ENCODE measurements at places on chromosomes 5 and 9.

DNA sequence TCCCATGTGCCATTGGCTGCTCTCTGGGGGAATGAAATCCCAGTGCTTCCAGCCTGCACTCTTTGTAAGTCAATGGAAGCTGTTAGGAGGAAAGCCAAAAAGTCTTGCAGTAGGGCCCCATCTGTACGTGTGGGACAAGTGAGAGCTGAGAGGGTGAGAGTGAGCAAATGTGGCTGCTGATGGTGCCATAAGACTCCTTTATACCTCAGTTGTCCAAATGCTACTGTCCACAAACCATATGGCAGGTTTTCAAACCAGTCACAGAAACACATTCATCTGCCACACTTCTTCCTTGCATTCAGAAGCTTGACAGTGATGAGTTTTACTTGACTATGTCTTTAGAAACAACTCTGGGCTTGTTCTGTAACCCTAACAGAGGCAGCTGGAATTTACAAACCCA is 543.8 kb downstream of the CSNK1G3 start:
- no peak for DNase-seq

- no peak for DNase-seq
Observed at GRCh38 chr9:4116071-4116581, 183.7 kb downstream of the GLIS3 start.

DNA sequence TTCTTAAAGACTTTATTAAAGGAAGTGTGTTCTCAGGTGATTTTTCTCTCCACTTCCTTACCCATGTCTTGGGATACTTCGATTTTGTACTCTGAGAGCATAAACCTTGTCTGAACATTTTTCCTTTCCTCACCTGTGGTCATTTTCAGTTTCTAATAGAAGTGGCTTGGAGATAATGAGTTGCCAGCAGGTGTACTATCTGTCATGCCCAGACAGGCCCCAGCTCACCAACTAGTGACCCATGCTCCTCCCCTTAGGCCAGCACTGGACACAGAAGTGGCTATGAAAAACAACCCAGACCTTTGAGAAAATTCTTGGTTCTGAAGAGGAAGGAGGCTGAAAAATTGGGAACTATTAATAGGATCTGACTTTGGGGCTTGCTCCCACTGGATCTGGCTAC is 49.2 kb upstream of the SMIM32 start:
- no peak for DNase-seq

- no peak for DNase-seq
Observed at GRCh38 chr9:22158927-22159346, 149.8 kb upstream of the CDKN2B start.

GRCh38 chr5:58075907-58076306 is 384.0 kb downstream of the PLK2 start:
- DNase-seq, result no peak

GRCh38 chr5:91977579-91977978 is 594.5 kb upstream of the ARRDC3 start:
- no peak for DNase-seq

DNA sequence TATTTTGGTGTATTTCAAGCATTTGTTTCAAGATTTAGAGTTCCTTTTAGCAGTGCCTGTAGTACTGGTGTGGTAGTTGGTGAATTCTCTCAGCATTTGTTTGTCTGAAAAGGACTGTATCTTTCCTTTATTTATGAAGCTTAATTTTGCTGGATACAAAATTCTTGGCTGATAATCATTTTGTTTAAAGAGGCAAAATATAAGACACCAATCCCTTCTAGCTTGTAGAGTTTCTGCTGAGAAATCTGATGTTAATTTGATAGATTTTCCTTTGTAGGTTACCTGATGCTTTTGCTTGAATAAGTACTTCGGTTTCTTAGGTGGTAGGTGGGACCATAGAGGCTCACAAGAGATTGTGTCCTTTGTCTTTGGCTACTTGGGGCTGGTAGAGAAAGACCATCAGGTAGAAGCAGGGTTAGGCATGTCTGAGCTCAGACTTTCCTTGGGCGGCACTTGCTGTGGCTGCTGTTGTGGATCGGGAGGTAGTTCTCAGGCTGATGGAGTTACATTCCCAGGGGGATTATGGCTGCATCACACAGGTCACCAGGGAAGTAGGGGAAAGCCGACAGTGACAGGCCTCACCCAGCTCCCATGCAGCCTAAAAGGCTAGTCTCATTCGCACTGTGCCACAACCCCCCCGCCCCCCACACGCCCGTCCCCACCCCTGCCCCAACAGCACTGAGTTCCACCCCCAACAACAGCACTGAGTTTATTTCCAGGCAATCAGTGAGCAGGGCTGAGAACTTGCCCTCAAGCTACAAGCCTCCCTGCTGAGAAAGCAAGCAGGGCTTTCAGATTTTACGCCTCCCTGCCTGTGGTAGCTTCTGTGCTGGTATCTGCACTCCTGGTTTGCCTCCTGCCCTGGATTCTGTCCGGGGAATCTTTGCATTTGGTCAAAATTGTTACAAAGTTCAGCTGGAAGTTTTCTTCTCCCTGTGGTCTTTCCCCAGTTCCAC is 127.1 kb upstream of the GLRA1 start:
- DNase-seq, result no peak

GRCh38 chr9:3526997-3527940 is 1.5 kb upstream of the RFX3 start:
- DNase-seq, result peak; percentile 30

- no peak for DNase-seq
Observed at GRCh38 chr9:106757514-106757913, 105.5 kb upstream of the ZNF462 start.

DNA sequence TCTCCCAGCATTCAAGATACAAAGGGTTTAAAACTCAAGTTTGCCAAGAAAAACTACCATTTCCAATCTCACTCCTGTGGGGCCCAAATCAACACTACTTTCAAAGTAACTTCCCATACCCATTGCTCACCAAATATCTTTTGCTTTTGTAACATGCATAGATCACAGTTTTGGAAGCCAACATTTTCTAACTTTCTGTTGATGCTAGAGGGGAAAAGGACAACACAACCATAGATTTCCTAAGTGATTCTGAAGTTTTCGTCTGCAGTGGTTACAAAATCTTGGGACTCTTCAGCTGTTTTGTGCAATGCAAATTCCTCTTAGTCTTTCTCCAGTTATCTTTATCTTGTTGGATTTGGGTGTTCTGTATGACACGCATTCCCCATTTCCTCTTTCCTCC is 94.1 kb upstream of the PAPPA start:
- DNase-seq, result no peak

DNA sequence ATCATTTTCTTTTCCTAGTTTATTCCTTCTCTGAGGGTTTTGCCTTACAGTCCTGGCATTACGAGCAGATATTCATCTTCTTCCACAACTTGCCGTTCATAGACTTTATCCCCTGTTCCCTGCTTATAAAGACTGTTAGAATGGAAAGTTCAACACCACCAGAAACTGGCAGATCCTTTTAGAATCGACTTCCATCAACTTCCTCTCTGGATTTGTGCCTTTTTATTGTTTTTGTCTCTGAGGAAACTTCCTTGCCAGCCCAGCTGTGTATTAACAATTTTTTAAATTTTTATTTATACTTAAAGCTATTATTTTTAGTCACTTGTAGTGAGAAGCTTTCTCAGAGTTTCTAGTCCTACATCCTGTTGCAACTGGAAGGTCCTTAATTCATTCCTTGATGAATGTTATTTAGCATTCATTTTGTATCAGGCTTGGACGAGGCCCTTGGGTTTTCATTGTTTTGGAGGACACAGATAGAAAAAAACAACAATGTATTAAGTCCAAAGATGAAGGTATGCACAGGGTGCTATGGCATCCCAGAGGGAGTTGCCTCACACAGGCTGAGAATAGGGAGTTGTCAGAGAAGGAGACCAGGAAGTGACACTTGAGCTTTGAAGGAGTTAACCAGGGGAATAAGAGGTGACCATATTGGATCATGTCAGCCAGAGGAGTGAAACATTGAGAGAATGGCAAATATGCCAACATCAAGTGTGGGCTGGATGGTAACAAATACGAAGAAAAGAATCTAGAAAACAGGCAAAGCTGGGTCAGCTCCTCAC is 81.3 kb downstream of the ADAMTSL1 start:
- DNase-seq, result no peak

DNA sequence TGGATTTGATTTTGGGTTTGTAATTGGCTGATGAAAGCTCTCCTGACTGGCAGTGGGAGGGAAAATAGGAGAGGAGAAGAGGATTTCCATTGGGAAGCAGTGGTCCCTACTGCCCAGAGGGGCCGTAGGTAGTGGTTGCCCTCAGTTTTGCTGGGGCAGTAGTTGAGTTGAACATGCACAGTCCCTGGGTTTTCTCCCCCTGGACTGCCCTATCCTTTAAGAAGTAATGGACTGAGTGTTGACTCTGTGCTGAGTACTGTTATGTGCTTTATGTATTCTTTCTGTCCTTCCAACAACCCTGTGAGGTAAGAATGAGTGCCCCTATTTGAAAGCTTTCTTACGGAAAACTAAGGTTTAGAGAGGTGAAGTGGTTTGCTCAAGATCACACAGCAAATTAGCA is 111.2 kb upstream of the RPS23 start:
- no peak for DNase-seq

GRCh38 chr5:139637438-139638089 is 10.6 kb upstream of the CXXC5 start:
- no peak for DNase-seq

- no peak for DNase-seq
Observed at GRCh38 chr5:18745988-18746615, 1111.8 kb downstream of the TAF11L14 start.

GRCh38 chr9:83406921-83407320 is 131.3 kb downstream of the FRMD3 start:
- DNase-seq, result no peak

GRCh38 chr9:82547995-82548394 is 514.9 kb downstream of the RASEF start:
- DNase-seq, result no peak

- DNase-seq, result no peak
Observed at GRCh38 chr5:151923866-151924476, 680 bp downstream of the GLRA1 start.

GRCh38 chr9:99852617-99853016 is 30.9 kb downstream of the NR4A3 start:
- DNase-seq, result no peak

DNA sequence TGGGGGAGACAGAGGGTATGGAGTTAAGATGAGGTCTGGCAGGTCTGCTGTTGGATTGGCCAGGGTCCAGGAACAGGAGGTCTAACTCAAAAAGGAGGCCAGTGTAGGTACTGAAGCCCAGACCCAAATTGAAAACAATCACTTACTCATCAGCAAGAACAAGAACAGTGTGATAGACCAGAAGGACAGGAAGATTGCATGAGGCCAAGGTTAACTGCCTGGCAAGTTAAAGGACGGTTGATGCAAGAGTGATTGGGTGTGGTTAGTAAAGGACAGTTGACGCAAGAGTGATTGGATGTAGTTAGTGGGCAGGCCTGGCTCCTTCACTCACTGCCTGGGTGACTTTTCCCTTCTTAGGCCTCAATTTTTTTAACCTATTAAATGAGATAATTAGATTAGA is 132.6 kb downstream of the PDZD2 start:
- no peak for DNase-seq

- no peak for DNase-seq
Observed at GRCh38 chr9:106643211-106643930, 219.6 kb upstream of the ZNF462 start.

GRCh38 chr9:14349146-14349446 is 35.2 kb upstream of the NFIB start:
- no peak for DNase-seq

GRCh38 chr9:136625101-136626065 is 37.3 kb upstream of the EGFL7 start:
- DNase-seq, result no peak

GRCh38 chr9:114372921-114373448 is 14.8 kb downstream of the AKNA start:
- DNase-seq, result peak; percentile 53

DNA sequence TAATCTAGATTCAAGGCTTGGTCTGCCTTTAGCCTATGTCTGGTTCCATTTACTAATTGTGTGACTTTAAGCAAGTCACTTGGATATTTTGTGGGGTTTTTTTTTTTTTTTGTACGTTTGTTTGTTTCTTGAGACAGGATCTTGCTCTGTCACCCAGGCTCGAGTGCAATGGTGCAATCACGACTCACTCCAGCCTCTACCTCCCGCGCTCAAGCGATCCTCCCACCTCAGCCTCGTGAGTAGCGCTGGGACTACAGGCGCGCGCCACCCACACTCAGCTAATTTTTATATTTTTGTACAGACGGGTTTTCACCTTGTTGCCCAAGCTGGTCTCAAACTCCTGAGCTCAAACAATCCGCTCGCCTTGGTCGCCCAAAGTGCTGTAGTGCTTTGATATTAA is 1.1 kb upstream of the PFDN1 start:
- no peak for DNase-seq

DNA sequence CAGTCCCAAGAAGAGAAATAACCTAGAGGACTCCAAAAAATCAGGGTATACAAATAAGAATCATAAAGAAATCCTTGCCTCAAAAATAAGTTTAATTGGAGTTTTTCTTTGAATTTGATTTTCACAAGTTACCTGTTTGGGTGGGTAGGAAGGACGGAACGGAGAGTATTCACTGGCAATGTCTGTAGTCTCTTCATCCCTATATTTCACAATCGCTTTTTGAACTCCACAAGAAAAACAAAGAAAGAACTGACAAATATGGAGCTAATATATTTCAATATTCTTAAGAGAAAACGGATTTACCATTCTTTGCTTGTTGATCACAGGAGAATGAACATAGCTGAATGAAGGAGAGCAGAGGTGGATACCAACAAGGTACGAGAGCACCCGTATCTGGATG is 30.1 kb downstream of the MTMR12 start:
- DNase-seq, result no peak

DNA sequence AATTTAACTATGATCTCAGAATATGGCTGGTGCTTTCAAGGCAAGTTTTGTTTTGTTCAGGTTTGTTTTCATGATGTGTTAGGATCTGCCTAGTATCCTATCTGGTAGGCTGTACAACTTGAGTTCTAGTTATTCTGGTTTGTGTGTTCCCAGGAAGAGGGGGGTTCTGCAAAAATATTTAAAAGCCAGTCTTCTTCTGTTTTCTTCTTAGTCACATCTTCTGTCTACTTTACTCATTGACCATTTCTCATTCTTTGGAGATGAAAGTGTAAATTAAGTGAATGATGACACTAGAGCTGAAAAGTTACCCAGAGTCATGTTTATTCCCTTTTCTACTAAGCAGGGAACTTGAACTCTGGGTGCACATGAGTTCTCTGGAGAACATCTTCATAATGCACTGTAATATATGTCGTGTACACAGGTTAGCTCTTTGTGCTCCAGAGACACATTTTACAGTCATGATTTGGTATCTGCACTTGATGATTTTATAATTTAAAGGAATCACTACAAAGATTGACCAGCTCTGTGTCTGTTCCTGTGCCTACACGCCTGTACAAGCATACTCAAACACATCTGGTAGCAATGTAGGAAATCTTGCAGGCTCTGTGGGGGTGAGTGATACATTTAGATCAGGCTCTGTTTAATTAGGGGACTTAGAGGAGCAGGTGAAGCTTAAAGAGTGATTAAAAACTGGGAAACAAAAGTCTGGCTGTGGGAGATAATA is 5.0 kb downstream of the SMAD5 start:
- DNase-seq, result no peak

DNA sequence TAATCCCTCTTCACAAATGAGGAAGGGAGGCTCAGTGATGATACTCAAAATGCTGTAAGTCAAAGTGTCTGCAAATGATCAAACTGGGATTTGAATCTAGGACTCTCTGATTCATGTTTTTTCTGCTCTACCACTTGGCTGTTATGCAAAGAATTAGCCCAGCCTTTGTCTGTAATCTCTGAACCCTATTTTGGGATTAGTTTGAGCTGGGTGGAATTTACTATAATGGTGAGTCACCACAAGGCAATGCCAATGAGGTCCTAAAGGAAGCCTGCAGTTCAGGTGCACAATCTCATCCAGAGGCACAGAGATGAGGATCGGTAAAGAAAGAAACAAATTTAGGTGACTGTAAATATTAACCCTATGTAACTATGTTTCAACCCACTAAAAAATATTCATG is 29.2 kb downstream of the RFK start:
- no peak for DNase-seq

Measured in stimulated activated CD8-positive, alpha-beta memory T cell treated with anti-CD3 and anti-CD28 coated beads, Interleukin-4, amount 100 ng/mL, for 1 hour (primary cell).